AG10803 (cell line): ENCODE measurements at places on chromosomes 6 and 20.

DNA sequence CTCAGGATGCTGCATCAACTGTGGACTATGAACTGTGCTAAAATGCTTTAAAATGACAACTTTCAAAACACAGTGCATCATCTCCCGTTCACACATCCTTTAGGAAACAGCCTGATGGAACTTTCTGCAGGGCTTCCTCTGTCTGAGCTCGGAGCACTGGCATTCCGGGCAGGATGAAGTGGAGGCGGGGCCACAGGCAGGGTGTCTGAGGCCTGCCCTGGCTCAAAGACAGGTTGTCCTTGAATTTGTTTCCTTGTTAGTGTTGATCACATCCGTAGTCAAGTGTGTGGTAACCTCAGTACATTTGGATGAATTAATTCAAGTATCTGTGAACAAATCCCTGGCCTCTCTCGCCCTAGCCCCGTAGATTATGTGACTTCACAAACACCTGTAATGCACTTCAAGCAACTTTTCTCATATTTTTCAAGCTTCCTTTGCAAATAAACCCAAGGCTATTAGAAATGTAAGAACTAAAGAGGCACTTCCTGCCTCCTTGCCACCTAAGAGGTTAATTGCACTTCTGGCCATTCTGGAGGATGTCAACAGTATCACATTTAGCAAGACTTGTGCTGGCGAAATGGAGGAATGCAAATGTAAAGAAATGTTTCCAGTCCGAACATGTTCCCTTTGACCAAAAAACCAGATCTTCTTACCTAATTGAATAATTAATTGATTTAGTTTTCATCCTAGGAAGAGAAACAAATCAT is 3.1 kb downstream of the CD93 start:
- DNase-seq, result no peak

DNA sequence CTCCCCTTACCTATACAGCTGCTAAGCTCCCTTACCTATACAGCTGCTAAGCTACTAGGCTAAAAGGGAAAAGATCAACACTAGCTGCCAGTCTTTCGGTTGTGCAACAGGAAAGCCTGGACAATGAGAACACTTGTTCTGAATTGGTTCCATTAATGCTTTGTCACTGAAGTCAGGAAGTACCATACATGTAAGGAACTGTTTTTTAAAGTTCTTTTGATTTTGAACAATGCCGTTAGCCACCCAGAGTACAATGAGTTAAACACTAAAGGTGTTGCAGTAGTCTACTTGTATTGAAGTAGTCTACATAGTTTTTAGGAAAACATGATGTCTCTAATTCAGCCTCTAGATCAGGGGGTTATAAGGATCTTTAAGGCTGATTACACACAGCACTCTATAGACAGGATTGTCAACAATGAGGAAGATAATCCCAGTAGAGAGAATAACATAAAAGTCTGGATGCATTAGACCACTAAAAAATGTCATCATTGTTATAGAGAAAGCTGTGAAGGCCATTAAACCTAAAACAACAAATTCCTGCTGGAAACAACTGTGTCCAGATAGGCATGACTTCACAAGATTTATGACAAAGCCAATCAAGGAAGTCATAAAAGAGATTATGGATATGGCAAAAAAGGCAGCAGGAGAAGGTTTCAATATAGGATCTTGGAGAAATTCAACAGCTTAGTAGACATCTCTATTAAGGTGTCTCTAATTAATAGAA is 306.3 kb downstream of the PHF3 start:
- no peak for DNase-seq

DNA sequence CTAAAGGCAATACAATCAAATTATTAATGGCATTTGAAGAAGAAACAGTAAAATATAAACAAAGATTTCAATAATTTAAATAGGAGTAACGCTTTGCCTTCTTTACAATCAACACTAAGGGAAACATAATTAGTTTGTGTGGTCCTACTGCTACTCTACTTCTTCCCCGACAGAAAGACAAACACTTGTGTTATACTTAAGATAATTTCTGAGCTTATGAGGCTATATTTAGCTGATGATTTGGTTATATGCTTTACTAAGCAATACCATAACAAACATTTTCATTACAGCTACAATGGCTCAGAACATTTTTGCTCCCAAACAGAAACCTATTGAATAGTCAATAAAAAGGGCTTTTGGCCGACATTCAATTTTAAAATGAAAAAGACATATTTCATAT is 1217.2 kb upstream of the GJE1 start:
- no peak for DNase-seq

- DNase-seq, result no peak
Measured at GRCh38 chr6:127586372-127586771, 9.4 kb downstream of the C6orf58 start.

GRCh38 chr20:51393571-51393970 is 148.9 kb downstream of the NFATC2 start:
- DNase-seq, result no peak

DNA sequence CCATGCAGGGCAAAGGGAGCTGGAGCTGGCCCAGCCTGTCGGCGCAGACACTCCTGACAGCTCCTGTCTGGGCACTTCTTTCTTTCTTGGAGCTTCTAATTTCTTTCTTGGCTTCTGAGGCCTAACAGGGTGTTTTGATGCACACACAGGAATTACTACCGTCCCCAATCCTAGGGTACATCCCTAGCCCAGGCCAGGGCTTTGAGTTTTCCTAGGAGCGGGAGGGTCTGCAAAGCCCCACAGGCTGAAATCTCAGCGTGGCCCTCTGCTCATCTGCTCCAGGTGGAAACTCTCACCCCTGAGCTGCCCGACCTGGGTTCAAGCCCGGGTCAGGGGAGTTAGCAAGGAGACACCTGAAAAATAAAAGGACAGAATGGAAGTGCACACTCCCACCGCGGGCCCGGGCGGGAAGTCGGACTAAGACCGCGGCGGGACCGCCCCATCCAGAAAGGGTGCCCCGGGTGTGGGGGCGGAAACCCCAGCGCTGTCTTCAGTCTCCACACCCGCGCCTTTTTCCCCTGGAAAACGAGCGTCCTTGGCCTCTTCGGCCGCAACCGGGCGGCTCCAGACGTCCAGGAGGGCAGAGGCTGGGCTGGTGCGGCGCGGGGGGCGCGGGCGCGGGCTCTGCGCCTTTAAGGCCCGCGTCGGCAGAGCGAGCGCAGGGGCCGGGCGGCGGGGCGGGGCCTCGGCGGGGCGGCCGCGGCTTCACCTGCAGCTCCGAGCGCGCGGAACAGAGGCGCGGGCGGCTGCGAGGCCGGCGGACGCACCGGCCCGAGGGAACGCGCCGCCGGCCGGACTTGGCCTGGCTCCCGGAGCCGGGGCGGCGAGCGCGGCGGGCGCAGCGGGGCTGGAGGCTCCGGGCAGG is at the start of gene CDH4:
Gene CDH4, plus strand, starts transcription at position 733 of the 865 bp plus-strand sequence.
- DNase-seq, result no peak

DNA sequence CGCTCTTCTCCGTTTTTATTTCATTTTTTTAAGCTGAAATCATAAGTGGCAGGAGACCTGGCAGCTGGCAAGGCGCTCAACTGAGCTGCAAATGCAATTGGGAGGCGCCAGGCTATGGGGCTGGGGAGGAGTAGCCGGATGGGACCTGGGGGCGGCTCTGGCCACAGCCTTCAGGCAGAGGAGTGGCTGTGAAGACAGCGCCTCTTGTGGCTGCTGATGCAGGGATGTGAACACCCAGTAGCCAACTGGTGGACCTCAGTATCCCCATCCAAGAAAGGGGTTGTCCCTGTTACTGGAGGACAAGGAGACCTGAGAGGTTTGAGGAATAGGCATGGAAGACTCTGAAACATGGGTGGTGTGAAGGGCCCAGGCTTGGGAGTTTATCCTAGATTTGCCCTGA is 12.6 kb downstream of the KCNK17 start:
- DNase-seq, result no peak

GRCh38 chr6:166980738-166981137 is 18.5 kb upstream of the CEP43 start:
- no peak for DNase-seq

- peak; percentile 84 for DNase-seq
Measured at GRCh38 chr6:105753620-105754211, 332.4 kb upstream of the PRDM1 start.

- no peak for DNase-seq
Measured at GRCh38 chr20:36471885-36472636, 69.3 kb upstream of the MYL9 start.

DNA sequence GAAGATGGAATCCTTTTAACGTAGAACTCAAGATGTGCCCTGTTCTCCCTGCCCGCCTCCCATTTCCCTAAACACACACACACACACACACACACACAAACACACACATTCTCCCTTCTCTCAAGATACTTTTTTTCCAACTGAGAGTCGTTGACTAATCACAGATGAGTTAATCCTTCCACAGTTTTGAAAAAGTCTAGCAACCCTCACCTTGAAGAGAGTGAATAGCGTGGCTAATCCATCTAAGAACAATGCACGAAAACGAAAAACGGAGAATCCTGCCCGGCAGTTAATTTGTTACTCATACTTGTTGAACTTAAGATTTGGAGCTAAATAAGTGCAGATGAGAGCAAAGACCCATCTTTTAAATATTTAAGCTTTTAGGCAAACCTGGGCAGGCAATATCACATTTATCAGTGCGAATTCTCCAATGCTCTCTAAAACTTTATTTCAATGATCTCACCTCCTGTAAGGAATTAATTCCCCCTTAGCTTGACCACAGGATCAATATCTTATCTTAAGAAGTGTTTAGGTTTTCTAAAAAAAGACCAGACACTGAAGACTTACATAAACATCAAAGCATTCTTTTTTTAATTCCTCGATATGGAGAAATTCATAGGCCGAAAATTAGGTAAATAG is 1.1 kb downstream of the AGPAT4 start:
- DNase-seq, result peak; percentile 67

- peak; percentile 98 for DNase-seq
Measured at GRCh38 chr20:53735536-53736050, 142.0 kb upstream of the ZNF217 start.

DNA sequence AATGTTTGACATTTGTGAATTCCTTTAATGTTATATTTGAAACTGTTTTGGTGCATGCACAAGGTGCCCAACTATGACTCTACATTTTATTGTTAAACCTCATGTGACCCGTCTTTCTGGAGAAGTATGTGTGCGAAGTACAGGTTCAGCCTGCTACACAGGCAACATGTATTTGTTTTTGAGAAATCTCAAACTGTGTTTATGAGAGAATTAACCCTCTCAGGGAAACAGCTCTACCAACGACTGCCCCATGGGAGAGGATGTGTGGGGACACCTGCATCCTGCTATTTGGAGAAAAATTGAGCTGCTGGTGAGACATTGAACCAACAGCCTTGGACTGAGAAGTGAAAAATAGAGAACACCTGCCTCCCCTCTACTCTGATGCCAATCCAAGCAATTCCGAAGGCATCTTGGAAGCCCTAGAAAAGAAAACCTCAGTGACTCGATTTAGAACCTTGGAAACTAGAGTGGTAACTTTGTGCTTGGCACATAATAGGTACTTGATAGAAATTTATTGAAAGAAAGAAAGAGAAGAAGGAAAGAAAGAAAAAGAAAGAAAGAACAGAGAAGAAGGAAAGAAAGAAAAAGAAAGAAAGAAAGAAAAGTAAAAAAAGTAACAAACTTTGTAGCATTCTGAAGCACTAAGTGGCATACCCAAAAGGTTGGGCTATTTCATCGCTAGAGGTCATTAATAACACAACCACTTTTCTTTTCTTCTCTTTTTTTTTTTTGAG is 2.9 kb upstream of the AKAP12 start:
- DNase-seq, result no peak

DNA sequence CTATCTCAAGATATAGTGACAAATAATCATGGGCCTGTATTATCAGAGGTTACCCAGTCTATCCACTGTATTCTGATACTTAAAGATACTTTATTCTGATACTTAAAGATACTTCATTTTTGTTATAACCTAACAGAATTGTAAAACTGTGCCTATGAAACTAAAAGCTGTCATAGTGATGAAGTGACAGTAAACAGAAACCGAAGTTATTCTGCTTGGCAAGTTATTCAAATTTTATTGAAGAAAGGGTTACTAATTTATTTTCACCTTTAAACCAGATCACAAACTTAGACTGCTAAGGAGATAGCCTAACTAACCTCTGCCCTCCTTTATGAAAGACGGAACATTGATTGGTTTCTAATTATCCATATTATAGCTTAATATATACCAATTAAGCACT is 604.6 kb upstream of the IMPG1 start:
- DNase-seq, result no peak

- no peak for DNase-seq
Measured at GRCh38 chr6:31966506-31966905, 5.4 kb downstream of the DXO start.

DNA sequence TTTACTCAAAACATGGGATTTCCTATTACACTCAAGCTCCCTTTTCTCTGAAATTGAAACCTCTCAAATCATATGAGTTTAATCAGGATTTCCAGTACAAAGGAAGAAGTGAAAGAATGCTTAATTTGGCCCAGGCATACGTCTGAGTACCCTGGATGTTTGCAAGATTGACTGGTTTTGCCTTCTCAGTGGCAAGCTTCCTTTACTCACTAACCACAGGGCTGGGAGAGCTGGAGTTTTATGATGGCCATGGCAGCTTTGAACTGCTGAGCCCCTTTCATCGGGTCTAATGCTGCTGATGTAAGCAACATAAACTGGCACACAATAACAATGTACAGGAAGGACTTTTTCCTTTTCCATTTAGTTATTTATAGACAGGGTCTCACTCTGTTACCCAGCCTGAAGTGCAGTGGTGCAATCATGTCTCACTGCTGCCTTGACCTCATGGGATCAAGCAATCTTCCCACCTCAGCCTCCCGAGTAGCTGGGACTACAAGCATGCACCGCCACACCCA is 194.8 kb downstream of the SLC35F1 start:
- no peak for DNase-seq

DNA sequence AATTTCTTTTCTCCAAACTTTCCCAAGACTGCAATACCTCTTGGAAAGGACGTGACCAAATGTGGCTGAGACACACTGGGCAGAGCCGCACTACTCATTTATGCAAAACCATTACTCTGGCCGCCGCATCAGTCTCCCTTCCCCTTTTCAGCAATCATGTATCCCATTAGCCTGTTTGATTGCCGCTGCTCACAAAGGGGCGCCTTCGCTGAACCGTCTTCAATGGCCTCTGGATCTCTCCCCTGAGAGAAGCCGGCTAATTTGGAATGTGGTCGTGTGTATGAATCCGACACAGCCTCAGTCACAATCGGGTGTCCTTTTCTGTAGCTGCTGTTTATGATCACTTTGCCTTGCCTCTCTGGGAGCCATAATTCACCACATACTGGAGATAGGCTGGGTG is 361.1 kb downstream of the ZFAND3 start:
- DNase-seq, result no peak
